ENCODE measurements at places on chromosomes 13 and 19. TPM values are rescaled to one million over a fixed set of nuclear protein-coding genes. Genes with fewer than 3 reads are reported as not detected.

DNA sequence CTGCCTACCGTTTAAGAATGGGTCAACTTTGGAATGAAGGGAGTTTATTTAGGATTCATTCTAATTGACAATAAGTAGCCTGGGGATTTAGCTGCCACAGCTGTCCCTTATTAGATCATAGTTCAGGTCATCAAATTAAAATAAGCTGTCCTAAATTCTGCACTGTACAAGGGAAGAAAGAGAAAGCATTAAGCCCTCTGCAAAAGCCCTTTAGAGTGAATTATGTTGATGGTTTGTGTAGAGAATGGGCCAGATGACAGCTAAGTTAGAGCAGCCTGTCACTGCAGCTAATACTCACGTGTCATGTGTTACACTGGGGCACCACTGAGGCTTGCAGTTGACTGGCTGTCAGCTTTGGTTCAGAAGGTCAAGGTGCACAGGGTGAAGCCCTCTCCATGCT lies 737.1 kb upstream of the SLC10A2 start:
- DNase-seq: no peak

DNA sequence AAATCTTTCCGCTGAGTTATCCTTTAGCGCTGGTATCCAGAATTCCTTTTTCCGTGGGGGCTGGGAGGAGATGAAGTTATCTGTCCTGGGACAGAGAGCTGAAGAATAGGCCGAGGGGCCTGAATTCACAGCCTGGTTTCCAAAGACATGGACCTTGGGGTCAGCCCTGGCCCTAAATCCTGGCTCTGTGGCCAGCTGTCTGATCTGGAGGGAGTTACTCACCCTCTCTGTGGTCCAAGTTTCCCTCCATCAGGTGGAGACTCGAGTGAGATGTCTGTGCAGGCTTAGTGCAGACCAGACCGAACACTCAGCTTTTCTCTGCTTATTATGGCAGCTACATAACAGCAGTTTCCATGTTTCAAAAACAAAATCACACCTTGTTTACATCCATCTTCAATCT lies 59.6 kb downstream of the CDADC1 start:
- DNase-seq: no peak

The B3GNT3 gene
- polyA plus RNA-seq: not detected

DNA sequence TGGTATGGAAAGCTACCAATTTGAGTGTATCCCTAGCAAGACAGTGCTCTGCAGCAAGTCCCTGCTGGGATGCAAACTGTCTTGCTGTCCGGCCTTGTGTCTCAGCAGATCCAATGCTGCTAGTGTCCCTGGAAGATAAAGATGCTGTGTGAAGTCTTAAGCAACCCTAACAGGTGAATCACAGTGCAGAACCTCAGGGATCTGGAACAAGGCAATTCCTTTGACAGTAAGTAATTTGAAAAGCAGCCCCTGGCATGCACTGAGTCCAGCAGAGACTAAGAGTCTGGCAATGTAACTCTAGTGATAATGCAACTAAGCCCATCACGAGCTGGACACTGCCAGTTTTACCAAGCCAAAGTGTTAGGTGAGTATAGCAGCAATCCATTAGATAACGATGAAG lies 1.7 kb upstream of the UCHL3 start:
- DNase-seq: no peak

DNA sequence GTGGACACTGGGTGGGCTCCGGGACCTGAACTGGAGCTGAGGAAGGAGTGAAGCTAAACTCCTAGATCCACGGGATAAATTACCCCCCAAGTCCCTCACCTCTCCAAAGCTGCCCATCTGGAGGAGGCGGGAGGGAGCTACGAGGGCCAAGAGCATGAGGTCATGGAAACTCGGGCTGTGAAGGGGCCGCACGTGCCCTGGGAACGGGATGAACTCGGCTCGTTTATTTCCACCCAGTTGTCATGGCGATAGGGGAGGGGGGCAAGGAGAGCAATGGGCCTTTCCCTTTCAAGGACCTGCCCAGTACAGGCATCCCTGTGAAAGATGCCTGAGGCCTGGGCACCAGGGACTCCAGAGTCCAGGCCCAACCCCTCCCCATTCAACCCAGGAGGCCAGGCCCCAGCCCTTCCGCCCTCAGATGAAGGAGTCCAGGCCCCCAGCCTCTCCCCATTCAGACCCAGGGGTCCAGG lies 3.8 kb downstream of the PPP1R12C start:
- DNase-seq: peak; percentile 95

- DNase-seq: no peak
Observed at GRCh38 chr19:35666251-35666913, at the start of gene UPK1A. Gene UPK1A, plus strand, starts transcription at chr19:35666517. Its CDS starts 296 bp downstream, at chr19:35666813.

- no peak for DNase-seq
Observed at GRCh38 chr13:110297766-110298504, 9.0 kb downstream of the COL4A1 start.

The FOXO1 gene
- 10.2 TPM for polyA plus RNA-seq

The ZNF534 gene
- 0.81 TPM for polyA plus RNA-seq

DNA sequence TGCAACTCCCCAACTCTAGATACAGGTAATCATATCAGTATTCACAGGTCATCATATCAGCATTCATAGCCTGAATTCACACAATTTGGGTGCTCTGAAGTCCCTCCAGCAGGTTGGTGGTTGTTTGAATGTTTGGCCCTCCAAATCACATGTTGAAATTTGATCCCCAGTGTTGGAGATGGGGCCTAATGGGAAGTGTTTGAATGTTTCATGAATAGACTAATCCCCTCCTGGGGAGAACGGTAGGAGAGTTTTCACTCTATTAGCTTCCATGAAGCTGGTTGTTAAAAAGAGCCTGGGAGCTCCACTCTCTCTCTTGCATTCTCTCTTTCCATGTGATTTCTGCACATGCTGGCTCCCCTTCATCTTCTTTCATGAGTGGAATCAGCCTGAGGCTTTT lies 288.6 kb upstream of the PCDH9 start:
- DNase-seq: no peak

The ADGRE2 gene
- polyA plus RNA-seq: 0.51 TPM

DNA sequence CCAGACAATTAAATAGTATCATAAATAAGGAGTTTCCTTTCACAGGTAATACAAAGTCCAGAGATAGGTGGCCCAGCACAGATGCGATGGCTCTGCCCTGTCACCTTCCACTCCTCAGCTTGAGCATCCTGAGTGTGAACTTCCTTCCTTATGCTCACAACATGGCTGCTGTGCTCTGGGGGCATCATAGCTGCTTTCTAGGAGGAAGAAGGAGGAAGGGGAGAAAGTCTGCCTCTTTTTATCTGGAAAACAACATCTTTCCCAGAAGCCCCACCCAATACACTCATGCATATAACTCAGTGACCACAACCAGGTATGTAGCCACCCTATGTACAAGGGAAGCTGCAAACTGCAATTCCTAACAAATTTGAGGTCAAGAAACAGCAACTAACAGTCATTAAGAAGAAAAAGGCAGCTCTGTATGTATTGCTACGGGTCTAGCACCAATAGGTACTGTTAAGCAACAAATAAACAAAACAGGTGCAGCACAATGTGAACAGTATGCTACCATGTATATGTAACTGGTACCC lies 201.2 kb upstream of the UBL3 start:
- no peak for DNase-seq

DNA sequence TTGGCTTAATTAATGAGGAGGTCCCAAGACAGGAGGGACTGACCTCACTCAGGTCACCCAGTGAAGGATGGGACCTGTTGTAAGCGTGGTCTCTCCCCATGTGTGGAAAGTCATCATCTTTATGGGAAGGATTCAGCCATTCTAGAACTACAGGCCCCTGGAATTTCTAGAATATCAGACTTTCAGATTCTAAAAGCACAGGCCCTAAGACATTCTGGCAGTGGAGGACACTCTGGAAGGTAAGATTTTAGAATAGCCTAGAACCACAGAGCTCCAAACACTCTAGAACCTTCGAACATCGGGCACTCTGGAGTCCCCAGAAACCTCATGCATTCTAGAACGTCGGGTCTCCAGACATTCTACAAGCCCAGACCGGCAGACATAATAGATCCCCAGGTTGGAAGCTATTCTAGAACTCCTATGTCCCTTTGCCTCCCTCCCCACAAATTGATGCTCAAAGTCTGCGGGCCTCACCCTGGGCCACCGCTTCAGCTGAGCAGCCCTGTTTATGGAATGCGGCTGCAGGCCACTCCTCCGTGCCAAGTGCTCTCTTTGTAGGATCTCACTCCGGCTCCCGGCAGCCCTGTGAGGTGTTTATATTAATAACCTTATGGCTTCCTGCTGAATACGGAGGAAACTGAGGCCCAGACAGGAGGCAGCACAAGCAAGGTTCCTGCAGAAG lies 1.9 kb upstream of the KLK15 start:
- no peak for DNase-seq

The KL gene
- polyA plus RNA-seq: 2.5 TPM

The SMIM44 gene
- not detected for polyA plus RNA-seq

- no peak for DNase-seq
Observed at GRCh38 chr13:71602344-71602743, 264.7 kb downstream of the DACH1 start.

The PRR19 gene
- polyA plus RNA-seq: 0.49 TPM

- no peak for DNase-seq
Observed at GRCh38 chr19:10078329-10078728, 7.8 kb upstream of the SHFL start.

- no peak for DNase-seq
Observed at GRCh38 chr13:40457929-40458719, 208.3 kb downstream of the FOXO1 start.

DNA sequence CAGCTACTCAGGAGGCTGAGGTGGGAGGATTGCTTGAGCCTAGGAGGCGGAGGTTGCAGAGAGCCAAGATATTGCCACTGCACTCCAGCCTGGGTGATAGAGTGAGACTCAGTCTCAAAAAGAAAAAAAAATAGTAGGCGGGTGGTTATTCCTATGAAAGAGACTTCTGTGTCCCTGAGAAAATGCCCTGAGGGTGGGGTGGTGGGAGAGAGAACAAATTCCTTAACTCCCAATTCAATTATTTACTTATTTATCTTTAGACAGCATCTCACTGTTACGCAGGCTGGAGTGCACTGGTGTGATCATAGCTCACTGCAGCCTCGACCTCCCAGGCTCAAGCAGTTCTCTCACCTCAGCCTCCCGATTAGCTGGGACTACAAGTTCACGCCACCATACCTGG lies 10.3 kb upstream of the EEF2 start:
- no peak for DNase-seq

- no peak for DNase-seq
Observed at GRCh38 chr13:24276861-24277260, 32.5 kb upstream of the C1QTNF9 start.

GRCh38 chr13:27533155-27533643 lies 82.8 kb upstream of the MTIF3 start:
- peak; percentile 11 for DNase-seq

- no peak for DNase-seq
Observed at GRCh38 chr19:5228932-5229777, 111.5 kb downstream of the PTPRS start.

- no peak for DNase-seq
Observed at GRCh38 chr19:30171138-30171635, 201.0 kb upstream of the ZNF536 start.

GRCh38 chr13:49893591-49893990 lies 42.5 kb downstream of the SPRYD7 start:
- no peak for DNase-seq

DNA sequence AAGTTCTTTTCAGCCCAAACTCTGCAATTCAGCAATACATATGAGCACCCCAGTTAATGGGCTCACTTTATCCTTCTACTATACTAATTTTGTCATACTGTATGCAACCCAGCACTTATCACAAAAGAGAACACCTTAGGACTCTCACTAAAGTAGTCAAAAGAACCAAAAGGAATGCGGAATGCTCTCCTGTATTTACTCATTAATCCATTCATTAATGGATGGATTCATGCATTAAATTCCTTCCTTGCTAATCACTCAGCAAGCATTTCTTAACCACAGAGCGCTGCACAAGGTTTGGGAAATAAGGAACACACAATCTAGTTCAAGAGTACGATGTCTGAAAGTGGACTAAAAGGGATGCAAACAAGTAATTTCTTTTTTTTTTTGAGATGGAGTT lies 12.8 kb upstream of the DOCK9 start:
- DNase-seq: no peak

- DNase-seq: no peak
Observed at GRCh38 chr19:13870873-13871272, 6.1 kb upstream of the NANOS3 start.

The LYPD5 gene
- 0.34 TPM for polyA plus RNA-seq

DNA sequence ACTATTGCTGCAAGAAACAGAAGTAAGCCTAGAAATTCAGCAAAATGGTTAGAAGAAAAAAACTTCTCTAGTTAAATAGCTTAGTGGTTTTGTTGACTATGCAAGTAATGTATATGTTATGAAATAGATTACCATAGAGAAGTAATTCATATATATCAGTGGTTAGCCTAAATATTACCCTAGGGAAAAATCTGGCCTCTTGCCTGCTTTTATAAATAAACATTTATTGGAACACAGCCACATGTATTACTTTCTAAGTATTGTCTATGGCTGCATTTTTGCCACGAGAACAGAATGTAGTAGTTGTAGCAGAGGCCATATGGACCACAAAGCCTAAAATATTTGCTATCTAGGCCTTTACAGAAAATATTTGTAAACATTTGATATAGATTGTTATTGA lies 1471.7 kb upstream of the PRR20A start:
- no peak for DNase-seq

The LRRC63 gene
- 0.11 TPM for polyA plus RNA-seq

DNA sequence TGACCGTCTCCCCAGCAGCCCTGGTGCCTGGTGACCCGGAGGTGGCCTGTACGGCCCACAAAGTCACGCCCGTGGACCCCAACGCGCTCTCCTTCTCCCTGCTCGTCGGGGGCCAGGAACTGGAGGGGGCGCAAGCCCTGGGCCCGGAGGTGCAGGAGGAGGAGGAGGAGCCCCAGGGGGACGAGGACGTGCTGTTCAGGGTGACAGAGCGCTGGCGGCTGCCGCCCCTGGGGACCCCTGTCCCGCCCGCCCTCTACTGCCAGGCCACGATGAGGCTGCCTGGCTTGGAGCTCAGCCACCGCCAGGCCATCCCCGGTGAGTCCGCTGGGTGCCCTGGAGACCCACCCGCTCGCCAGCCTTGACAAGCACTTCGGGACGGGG lies 2.2 kb downstream of the MADCAM1 start:
- DNase-seq: no peak

DNA sequence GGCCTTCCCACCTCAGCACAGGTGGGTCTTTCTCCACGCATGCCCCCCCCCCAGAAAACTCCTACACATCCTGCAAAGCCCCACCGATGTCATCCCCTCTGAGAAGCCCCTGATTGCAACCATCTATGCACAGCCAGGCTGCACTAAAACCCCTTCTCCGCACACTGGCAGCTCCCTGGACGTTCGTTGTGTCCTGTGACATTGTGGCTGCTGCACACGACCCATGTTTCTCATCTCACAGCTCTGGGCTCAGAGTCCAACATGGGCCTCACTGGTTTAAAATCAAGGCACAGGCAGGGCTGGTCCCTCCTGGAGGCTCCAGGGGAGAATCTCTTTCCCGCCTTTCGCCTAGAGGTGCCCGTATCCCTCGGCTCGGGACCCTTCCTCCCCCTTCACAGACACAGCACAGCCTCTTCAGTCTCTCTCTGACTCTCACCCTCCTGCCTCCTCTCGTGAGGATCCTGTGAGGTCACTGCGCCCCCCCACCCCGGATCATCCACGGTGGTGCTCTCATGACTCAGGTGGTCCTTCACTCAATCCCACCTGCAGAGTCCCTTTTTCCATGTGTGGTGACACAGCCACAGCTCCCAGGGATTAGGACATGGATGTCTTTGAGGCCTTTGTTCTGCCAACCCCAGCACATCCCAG lies 71.2 kb downstream of the GADD45B start:
- DNase-seq: no peak
